ENCODE measurements at places on chromosomes 1 and 21. TPM values are rescaled to one million over a fixed set of nuclear protein-coding genes. Genes with fewer than 3 reads are reported as not detected.

TBX19 gene
- total RNA-seq, result 0.28 TPM

RIMS3 gene
- total RNA-seq, result 0.28 TPM

SMCP gene
- not detected for total RNA-seq

APCS gene
- total RNA-seq, result not detected

OR2AK2 gene
- total RNA-seq, result not detected

ARTN gene
- total RNA-seq, result not detected

ELAPOR1 gene
- total RNA-seq, result 0.28 TPM

TCP10L gene
- not detected for total RNA-seq

KCNC4 gene
- total RNA-seq, result 0.18 TPM

HTR6 gene
- total RNA-seq, result not detected

ARMH1 gene
- 0.28 TPM for total RNA-seq

LRRC53 gene
- not detected for total RNA-seq

MRPS6 gene
- 11.9 TPM for total RNA-seq

CADM3 gene
- not detected for total RNA-seq

RTCA gene
- 29.6 TPM for total RNA-seq

- DNase-seq, result no peak
Observed at GRCh38 chr1:42923367-42924081, 35.1 kb downstream of the SLC2A1 start.

GRCh38 chr1:205061665-205062069 lies 18.7 kb downstream of the CNTN2 start:
- DNase-seq, result peak; percentile 52

DNA sequence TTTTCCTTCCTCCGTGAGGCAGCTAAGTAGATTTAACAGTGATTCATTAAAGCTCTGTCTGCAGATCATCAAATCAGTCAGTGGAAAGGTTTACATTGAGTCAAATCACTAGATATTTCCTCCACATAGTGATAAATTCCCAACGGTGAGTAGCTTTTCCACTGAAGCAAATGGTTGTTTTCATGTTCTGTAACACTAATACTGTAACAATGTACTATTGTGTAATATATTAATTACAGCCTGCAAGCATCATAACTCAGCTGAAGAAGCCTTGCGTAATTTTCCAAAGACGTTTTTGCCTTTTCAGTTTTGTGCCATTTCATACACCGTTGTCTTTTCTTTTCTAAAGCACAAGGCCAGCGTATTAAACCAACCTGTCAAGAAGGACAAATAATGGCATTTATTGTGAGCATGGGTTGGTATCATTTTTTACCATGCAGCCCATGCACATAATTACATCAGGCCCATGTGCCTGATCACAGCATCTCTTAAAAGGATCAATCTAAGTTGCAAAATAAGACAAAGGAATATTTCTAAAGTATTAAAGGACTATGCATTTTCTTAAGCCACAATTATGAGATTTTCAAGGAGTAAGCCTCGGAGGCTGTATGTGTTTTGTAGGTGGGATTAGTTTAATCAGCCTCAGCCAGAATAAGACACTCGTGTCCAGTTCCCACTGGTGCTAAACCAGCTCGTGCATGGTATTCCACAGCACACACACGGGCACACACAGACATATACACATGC lies 16.7 kb upstream of the PDE9A start:
- peak; percentile 61 for DNase-seq

DNA sequence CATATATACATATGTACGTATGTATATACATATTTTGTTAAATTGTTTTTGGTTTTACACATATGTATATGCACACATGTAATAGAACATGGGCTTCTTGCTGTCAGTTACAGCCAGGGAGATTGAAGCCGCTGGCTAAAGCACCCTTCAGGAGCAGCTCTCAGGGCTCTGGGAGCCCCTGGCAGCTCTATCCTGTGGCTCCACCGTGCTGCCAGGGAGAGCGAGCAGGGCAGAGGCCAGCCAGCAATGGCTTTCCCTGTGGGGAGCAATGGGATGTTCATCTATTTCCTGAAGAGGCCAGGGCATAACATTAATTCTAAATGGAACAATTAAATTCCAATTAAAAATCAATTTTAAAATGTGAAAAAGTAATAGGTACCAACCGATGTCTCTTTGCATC lies 102.9 kb downstream of the PSMG1 start:
- no peak for DNase-seq

DNA sequence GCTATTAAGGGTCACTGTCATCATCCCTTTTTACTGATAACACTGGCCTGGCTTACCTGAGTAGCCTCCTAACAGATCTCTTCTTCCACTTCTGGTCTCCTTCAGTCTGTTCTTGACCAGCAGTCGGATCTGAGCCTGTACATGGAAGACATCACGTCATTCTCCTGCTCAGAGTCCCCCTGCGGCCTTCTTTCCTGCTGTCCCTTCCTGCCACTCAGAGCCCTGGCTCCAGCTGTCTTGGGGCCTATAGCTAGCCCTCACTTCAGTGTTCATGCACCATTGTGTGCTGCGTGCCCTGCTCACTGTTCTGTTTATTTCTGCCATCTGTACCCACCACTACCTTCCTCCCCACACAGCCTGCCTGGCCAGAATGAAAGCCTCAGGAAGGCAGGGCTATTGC lies 8.4 kb downstream of the ADARB1 start:
- no peak for DNase-seq

GRCh38 chr1:221149111-221149510 lies 269.9 kb downstream of the HLX start:
- peak; percentile 45 for DNase-seq

- DNase-seq, result peak; percentile 89
Observed at GRCh38 chr21:45643021-45643980, at the start of gene PCBP3. Gene PCBP3, plus strand, starts transcription at chr21:45643725. Its CDS starts 206,361 bp downstream, at chr21:45850086.

GRCh38 chr1:22512873-22513272 lies 50.4 kb upstream of the EPHA8 start:
- no peak for DNase-seq

DNA sequence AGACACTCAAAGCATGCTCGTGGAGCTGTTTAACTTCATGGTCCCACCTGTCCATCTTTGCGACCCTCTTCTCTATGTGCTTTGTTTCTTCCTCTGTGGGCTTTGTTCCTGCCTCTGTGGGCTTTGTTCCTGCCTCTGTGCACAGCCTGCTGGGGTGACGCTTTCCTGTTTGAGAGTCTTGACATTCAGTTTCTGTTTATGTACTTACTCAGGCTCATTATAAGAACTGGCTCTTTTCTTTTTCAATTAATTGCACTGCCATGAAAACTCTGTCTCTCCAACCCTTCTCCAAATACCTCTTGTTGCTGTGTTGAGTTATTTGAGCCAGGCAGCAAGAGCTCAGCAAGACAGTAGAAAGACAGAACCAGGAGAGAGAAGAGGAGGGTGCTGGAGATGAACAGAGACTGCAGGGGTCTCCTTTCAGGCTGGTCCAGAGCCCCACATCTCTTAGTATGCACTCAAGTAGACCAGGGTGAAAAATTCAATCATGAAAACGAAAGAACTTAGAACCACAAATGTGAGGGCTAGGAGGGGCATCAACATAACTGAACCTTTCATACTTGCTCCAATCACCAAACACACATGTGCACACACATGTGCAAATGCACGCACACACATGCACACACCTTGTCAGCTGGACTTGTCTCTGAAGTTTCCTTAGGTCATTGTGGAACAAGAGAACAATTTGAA lies 88.3 kb upstream of the SGIP1 start:
- no peak for DNase-seq

DNA sequence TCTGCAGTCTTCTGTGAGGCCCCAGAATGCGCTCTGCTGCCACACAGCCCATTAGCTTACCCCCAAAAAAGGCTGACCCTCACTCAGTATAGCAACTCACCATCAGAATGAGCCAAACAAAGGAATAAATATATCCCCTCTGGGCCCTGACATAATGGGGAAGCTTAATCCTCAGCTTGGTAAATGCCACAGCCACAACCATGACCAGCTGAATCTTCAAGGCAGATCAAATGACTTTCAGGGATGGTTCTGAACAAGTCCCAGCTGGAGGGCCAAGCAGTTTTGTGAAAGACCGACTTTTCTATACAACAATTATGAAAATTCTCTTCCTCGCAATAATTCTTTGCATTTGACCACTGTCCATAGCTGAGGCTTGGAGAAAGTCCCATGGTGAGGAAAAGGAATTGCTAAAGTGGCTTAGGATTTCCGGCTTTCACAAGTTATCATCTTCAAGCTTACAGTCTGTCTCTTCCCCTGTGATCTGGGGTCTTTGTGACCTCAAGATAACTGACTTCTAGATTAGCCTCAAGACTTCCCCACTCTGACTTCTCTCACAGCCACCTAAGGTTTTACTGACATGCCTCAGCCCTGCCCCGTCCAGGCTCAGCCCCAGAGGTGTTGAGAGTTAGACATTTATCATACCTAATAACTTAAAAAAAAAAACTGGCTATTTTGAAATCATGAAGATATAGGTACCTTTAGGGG lies 47.8 kb upstream of the PBX1 start:
- DNase-seq, result no peak

- DNase-seq, result no peak
Observed at GRCh38 chr1:239262538-239262937, 123.8 kb upstream of the CHRM3 start.

DNA sequence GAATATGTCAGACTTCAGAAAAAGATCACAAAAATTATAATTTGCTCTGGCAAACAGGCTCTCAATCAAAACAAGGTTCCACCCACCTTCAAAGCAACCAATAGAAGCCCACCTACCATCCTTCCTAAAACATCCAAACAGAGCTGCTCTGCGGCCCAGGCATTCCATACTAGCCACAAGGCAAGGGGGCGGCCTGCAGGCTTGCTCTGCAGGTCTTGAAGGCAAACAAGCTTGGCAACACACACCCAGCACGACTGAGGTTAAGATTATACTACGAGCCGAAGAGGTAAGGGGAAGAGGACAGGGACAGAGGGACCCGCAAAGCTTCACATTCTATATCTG lies 207.3 kb downstream of the SLC45A1 start:
- DNase-seq, result peak; percentile 69

GRCh38 chr1:110746644-110747259 lies 72.0 kb upstream of the KCNA3 start:
- peak; percentile 53 for DNase-seq

- peak; percentile 78 for DNase-seq
Observed at GRCh38 chr1:78676347-78676982, 26.8 kb downstream of the IFI44 start.

DNA sequence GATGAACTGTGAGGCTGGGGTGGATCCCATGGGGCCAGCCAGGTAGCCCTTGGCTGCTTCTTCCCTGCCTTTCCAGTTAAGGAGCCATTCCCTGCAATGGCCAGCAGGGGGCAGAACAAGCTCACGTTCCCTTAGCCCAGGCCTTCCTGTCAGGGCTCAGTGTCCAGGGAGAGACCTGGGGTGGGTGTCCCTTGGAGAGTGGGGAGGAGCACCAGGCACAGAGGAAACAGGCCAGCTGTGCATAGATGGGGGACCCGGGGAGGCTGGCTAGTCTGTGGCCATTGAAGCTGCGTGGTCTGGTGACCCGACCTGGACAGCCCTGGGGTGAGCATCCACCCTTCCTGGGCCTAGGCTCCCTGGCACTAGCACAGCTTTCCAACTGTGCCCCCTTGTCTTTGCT lies 13.2 kb upstream of the EPS8L3 start:
- DNase-seq, result peak; percentile 78

DNA sequence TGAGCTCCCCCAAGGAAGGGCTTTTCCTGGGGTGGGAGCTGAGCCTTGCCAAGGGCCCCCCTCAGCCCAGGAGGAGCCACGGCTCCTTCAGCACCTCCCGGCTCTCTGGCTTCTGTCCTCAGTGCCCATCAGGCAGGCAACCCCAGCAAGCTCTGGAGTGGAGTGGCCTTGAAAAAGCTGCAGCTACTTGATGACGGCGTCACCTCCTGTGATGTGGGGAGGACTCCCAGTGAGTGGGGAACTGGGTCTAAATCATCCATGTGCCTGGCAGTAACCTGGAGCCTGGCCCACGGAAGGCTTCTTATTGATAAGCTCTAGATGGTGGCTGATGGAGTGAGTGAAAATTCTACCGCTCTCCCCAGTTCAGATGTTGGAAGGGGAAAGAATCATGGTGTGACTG lies 114.4 kb downstream of the TMEM53 start:
- DNase-seq, result no peak

DNA sequence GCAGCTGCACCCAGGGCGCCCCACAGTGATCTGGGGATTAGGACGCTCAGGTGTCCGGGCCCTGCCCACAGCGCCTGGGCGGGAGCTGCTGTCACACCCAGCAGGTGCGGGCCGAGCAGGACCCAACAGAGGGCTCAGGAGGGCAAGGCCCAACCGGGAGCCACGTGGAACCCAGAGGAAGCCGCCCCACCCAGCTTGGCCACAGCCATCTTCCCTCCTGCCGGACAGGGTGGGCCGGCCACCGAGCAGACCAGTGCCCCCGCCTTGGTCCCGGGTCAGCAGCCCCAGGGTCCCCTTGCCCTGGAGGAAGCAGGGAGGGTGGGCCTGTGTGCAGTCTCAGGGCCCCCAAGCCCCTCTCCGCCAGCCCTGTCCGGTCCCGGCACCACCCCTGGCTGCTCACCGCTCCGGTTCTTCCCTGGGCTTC lies 6.3 kb upstream of the TTLL10 start:
- DNase-seq, result no peak

DNA sequence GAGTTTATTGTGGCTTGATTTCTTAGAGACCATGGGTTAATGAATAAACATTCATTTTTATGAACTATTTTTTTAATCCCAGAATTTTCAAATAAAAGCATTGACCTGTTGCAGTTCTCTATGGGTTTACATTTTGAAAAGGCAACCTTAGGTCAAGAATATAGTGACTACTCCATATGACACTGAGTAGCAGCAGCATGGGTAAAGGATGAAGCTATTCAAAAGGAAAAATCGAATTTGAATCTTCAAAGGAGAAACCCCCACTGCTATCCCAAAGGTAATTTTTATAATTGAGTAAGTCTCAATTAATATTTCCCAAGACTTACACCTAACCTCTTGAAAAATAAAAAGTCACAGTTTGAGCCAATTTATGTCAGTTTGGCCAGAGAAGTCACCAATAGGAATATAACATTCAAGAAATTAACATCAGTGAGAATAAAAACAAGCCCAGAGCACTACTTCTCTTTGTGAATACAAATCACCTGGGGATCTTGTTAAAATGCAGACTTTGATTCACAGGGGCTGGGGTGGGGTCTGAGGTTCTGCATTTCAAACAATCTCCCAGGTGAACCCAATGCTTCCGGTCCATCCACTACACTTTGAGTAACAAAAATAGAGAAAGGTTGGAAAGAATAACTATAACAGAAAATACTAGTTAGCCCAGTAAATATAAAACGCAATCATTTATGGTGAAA lies 39.8 kb downstream of the USP1 start:
- no peak for DNase-seq

GRCh38 chr21:16002874-16003466 lies 273.2 kb downstream of the USP25 start:
- peak; percentile 51 for DNase-seq

All from IMR-90 (cell line).